Hematopoietic multipotent progenitor cell treated with erythropoietin and hydrocortisone succinate and interleukin-3 and kit ligand, for 4 days (in vitro differentiated cells): ENCODE measurements at places on chromosomes 3 and 15.

DNA sequence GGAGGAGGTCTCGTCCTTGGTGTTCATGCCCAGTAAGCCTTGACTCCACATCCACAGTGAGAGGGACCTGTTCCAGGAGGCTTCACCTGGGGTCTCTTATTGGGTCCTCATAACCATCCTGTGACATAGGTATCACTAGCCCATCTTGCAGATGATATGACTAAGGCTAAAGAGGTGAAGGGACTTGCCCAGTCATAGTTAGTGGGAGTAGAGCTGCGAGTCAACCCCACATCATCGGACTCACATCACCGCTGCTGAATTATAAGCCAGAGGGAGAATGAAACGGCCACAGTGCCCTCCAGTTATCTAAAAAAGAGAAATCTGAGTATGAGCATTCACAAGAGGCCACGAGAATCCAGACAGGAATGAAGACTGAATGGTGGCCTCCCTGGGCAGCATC, 66.0 kb downstream of the MESD start:
- no peak for DNase-seq

DNA sequence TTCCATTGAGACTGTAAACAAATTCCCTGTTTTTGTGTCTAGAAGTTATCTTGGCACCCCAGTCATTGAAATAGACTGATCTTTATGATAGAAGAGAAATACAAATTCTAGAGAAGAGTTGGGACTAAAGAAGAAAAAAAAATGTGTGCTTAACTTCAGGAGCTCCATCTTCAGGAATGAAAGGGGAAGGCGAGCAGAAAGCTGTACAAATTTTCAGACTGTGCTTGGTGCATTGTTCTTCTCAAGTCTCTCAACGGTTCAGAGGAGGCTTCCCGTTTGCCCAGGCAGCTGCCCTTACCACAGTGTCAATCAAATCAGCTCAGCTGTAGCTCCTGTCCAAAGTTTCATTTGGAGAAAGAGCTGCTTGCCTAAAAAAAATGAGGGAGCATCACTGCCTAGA, 41.7 kb downstream of the OXSM start:
- DNase-seq = peak; percentile 72

DNA sequence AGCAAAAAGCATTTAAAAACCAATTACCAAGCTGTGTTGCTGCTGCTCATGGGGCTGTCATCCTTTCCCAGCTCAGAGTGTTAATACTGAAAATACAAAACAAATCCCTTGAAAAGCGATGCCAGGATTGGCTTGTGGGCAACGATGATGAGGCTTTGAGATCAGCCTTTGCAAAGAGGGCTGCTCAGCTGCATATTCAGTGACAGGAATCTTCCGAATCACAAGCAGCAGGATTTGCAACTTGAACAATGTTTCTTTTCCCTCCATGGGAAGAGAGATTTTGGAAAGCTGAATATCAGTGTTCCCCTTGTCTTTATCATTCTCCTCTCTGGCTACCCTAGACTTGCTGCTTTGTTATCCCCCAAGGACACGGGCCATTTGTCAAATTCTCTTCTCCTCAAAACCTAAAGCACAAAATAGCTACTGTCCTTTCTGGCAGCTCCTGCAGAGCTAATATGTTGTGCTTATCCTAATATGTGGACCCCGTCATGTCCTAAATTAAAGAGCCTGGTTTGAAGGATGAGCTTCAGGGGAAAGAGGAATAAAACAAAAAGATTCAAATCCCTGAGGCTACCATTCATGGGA, 375.8 kb downstream of the GAP43 start:
- no peak for DNase-seq

- DNase-seq = no peak
Observed at GRCh38 chr3:124684459-124684858, 45.8 kb upstream of the UMPS start.

GRCh38 chr3:70743754-70744153, 431.3 kb upstream of the MDFIC2 start:
- no peak for DNase-seq

DNA sequence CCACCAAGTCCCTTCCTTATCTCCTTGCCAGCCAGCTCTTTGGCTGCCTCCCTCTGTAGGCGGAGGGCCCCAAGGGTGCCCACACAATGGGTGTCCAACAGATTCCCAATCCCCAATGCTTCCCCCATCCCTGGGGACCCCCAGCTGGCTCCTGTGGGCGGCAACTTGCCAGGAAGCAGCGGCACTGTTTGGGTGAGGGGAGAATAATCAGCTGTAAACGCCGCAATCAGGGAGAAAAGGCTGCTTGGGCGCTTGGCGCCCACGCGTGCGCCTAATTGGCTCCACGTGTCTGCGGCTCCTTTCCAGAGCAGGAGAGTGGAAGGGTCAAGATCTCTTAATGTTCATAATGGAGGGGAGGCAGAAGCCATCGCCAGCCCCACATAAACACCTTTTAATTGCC, 67.9 kb upstream of the TMEM115 start:
- no peak for DNase-seq

DNA sequence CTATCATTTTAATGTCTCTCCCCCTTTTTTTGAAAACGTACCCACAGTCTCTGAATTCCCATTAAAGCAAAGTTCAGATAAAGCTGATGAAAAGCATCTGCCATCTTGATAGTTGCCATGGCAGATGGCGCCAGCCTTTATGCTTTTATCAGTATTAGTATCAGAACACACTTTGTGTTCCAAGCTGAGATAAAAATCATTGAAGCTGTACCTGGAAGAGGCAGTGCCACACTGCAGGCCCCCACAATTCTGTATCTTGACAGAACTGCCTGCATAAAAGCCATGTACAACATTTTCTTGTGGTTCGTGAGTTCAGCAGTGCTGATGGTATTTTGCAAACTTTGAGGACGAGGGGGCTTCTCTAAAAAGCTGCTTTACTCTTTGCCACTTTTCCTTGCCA, 311.7 kb downstream of the SATB1 start:
- no peak for DNase-seq
